ENCODE measurements at places on chromosomes 4 and X.

DNA sequence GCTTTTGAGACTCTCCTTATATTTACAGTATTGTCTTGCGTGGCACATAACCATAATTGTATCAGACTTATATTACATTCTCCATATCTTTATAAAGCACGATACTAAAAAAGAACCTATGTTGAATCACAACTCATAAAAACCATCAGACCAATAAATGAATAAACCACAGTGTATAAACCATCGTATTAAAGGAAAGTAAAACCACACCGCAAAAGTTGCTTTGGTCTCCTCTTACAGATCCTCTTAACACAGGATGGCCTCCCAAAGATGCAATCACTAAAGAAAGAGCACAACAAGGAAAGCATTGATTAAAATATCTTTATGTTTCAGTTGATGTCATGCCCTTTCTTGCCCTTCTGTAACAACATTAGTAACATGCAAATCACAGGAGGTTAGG is 437.9 kb downstream of the AFF2 start:
- DNase-seq: no peak

GRCh38 chrX:65757943-65758342 is 90.5 kb downstream of the MSN start:
- no peak for DNase-seq

DNA sequence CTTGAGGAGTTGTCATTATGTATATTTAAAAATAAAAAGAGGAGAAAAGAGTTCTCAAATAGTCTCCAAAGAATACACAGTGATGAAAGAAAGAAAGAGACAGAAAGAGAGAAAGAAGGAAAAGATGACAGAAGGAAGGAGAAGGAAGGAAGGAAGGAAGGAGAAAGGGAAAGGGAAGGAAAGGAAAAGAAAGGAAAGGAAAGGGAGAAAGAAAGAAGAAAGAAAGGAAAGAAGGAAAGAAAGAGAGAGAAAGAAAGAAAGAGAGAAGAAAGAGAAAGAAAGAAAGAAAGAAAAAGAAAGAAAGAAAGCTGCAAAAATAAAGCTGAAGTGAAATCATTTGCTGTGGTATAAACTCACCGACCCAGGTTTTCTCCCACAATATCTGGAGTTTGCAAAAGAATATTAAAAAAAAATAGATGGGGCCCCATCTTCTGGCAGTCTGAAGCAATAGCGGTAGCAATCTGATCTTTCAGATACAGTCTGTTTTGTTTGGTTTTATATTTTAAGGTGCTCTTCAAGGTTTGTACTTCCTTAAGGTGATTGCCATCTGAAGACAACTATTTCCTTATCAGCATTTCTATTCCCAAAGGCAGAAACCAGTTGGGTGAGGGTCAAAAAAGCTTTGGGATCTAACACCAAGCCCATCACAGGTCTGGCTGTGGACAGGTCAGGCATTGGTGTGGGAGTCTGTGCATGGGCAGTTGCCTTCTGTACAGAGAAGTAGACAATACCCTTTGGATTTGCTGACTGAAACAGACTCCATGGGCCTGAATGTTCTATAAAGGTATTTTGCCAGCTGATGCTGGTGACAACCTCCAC is 160.4 kb downstream of the CPEB2 start:
- DNase-seq: peak; percentile 29

- no peak for DNase-seq
Measured at GRCh38 chr4:88535090-88535755, 11.6 kb upstream of the PYURF start.

DNA sequence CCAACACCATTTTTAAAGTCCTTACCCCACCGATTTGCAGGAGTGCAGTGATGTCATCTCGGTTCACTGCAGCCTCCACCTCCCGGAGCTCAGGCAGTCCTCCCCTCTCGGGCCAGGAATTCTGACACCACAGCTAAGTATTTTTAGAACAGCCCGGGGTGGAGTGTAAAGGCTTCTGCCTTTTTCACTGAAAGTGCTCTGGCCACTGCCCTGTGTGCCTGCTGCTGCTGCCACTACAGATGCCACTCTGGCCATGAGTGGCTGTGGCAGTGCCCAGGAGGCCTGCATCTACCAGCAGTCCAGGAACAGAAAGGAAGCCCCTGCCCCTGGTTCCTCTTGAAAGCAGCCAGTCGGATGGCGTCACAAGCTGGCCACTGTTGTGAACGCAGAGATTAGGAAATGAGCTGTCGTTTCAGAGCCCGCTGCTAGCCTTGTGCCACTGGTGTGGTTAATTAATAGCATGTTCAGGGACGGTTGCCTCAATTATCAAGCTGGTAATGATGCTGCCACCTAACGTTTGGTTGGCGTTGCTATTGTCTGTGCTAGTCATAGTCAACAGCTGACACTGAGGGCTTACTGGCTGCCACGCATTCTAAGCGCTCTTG is 23.6 kb upstream of the TBC1D14 start:
- DNase-seq: peak; percentile 62

DNA sequence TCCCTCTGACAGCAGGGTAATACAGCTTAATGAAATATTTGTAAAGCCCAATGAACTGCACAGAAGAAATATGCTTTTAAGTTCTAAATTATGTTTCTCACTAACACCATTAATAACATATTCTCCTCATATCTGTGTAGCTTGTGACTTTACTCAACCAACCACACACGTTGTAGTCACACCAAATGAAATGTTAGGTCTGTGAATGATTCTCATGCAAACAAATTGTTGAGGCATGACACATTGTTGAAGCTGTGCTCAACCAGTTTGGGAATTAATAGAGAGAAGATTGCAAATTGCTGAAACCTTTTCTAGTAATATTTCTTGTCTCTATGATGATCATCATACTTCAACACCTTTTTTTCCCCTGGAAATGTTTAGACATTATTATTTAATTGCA is 645.9 kb downstream of the PCDH7 start:
- peak; percentile 70 for DNase-seq

GRCh38 chr4:99655308-99656081 is 2.1 kb downstream of the C4orf54 start:
- no peak for DNase-seq

- peak; percentile 69 for DNase-seq
Measured at GRCh38 chrX:155263854-155264628, at the start of gene RAB39B. Gene RAB39B (minus strand): TSS chrX:155264491. CDS start chrX:155264288, 203 bp downstream.

DNA sequence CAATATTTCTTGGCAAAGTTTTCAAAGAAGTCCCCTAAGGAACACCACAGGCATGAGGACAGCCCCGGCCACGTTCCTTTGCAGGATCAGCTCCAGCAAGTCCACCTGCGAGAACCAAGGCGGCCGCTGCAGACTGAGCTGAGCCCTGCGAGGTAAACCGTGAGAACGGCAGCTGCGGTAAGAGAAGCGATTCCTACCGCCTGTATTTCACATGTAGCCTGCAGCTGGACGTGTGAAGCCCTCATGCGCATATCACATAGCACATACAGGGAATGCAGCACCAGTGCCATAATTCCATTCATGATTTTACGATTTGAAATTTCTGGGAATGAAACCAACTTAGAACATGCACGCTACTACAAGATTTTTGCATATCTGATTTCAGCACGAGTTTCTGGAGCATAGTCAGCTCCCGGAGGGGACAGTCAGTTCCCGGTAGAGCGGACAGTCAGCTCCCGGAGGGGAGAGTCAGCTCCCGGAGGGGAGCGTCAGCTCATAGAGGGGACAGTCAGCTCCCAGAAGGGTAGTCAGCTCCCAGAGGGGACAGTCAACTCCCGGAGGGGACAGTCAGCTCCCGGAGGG is 41.7 kb downstream of the FGFRL1 start:
- DNase-seq: peak; percentile 83

GRCh38 chr4:159904906-159905305 is 802.0 kb downstream of the RAPGEF2 start:
- DNase-seq: no peak

DNA sequence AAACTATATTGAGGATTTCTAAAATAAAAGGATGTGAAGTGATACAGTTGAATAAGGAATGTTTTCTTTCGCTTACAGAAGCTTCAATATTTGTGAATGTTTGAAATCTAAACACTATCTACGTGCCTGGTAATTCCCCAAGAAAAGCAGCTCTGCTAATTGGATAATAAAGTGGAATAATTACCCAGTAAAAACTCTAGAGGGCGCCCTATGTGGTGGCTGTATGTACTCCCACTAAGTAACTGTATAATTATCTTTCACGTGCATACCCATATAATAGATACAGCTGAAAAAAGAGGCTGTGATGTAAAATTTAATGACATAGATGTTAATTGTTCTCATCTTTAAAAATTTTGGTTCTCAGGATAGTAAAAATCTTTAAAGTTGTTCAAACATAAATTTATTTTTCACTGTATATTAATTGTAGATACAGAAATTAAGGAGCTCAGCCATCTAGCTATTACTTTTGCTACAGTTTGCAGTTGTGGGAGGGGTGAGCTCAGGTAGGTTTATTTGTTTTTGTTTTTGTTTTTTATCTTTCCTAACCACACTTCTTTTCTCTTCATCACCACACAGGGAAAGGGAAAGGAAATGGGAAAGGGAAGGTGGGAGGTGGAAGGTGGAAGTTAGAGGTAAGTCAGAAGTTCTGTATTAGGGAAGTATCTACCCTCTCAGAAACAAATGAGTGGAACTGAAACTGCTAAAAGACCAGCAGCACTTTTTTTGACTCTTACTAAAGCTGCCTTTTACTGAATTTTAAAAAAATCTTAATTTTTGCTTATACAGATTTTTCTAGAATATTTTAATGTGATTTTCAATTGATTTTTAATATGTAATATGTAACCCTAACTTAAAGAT is 151.7 kb upstream of the RPS6KA6 start:
- peak; percentile 22 for DNase-seq

DNA sequence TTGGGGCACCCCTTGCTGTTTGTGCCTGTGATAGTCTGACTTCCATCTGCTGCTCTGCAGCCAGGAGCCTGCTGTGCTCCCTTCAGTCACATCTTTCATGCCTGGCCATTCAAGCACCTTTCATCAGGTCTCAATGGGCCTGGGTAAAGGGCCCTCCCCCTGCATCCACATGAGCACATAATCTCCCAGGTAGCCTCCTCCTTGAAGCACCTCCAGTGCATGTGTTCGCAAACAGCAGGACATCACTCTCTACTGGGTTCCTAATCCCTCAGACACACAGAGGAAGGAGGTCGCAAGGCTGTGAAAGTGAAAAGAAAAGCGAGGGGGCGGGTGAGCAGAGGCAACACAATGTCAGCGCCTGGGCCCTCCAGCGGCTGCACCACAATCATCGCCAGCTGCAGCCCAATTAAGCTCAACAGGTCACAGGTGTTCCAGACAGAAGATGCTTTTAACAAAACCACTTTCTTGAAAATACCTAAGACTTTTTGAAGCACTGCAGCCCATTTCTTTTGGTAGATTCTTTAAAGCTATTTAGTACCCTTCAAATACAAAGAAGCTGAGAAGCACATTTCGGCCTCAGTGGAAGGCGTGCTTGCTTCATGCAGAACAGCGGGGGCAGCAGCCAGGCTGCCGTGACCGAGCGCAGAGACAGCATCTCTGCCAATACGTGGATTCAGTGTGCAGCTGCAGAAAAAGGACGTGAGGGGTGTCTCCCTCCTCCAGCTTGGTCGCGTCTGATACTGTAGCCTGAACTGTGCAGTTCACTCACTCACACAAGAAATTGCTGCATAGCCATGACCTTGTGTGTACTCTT is 92.2 kb upstream of the SPRY1 start:
- no peak for DNase-seq

GRCh38 chr4:112076919-112077608 is 68.2 kb upstream of the FAM241A start:
- DNase-seq: no peak

DNA sequence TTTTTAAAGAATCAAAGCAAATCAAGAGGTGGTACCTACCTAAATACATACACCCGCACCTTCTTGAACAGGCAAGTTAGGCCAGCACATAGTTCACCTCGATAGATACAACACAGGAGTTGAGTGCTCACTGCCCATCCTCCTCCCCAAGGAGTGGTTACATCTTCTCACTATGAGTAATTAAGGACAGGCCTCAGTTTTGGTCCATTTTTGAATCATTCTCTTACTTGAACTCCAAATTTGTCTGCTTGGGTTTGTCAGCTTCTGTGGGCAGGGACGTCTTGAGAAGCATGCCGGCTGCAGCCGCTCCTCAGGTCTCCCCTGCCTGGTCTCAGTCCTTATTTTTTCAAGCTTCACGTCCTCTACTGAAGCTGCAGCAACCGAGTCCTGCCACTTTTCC is 190.6 kb upstream of the RBPJ start:
- no peak for DNase-seq

- DNase-seq: peak; percentile 47
Measured at GRCh38 chrX:130715299-130715698, 187.7 kb downstream of the ENOX2 start.

DNA sequence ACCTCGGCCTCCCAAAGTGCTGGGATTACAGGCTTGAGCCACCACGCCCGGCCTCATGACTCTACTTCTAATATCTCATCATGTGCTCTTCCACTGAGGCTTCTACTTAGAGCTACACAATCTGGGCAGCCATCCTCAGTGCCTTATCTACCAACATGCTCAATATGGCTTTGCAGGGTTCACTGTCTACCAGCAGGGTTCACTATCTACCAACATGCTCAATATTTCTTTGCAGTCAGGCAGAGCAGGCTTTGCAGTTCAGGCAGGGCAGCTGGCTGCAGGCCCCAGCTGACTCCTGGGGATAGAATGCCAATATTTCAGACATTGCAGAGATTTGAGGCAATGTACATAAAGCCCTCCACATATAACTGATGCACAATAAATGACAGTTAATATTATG is 47.5 kb downstream of the PKD2 start:
- peak; percentile 21 for DNase-seq

DNA sequence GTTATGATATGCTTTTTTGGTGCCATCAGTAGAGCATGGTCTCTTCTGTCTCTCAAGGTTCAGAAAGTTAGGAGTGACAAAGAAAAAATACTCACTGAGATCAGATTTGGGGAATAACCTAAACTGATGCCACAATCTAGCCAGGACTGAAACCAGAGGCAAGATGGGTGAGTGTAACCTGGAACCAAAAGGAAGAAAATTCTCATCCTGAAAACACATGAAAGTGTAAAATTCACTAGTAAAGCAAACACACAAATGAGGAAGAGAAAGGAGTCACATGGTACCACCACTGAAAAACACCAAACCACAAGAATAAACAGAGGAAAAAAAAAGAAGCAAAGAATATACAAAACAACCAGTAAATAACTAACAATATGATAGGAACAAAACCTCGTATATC is 96.4 kb downstream of the ANXA10 start:
- no peak for DNase-seq

GRCh38 chrX:34656842-34657725 is at the start of gene TMEM47:
Gene TMEM47 (minus strand): TSS chrX:34657285. CDS start chrX:34657029, 256 bp downstream.
- peak; percentile 79 for DNase-seq

GRCh38 chrX:103941201-103941975 is 21.0 kb upstream of the TMSB15B start:
- DNase-seq: peak; percentile 28

GRCh38 chr4:25943805-25944204 is 29.8 kb downstream of the SMIM20 start:
- no peak for DNase-seq
